BJ (cell line): ENCODE measurements at places on chromosomes 16 and 17.

DNA sequence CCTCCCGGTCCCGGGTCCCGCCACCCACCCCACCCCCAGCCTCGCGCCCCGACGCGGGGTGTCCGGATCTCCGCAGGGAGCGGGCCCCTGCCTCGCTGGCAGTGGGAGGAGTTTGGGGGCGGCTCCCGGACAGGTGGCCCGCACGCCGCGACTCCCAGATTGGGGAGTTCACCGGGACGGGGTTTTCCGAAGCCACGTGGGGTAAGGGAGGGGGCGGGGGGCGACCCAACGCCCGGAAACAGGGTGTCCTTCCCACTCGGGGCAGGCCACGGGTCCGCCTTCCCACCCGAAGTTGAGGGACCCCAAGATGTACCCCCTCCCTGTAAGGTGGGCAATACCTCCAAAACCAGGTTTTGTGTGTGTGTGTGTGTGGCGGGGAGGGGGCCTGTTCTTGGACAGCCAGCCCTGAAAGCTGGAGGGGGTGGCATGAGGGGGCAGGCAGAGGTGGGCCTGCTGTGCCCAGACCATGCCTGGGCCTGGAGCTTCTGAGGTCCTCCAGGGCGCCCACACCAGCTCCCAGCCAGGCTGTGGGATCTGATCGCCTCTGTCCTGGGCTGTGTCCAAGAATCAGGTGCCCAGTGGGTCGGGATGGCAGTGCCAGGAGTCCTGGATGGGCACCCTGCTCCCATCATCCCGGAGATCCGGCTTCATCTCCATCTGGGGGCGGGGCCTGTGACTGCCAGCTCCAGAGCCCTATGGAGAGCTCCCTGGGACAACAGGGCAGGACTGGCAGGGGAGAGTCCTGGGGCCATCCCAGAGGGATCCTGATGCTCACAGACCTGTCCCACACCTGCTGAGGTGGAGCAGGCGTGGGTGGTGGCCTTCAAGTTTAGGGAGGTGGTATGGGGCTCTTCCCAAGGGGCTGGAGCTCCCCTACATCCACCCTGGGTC, 767 bp downstream of the SYNGR2 start:
- no peak for DNase-seq

- no peak for DNase-seq
Observed at GRCh38 chr17:56886288-56886731, 27.5 kb downstream of the TRIM25 start.

DNA sequence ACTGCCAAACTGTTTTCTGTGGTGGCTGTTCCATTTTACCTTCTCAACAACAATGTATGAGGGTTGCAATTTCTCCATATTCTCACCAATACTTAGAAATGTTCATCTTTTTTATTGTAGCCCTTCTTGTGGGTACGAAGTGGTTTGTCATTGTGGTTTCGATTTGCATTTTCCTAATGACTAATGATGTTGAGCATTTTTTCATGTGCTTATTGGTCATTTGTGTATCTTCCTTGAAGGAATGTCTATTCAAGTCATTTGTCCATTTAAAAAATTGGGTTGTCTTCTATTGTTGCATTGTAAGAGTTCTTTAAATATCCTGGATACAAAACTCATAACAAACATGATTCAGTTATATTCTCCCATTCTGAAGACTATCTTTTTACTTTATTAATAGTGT, 47.5 kb upstream of the CCL2 start:
- DNase-seq, result no peak

DNA sequence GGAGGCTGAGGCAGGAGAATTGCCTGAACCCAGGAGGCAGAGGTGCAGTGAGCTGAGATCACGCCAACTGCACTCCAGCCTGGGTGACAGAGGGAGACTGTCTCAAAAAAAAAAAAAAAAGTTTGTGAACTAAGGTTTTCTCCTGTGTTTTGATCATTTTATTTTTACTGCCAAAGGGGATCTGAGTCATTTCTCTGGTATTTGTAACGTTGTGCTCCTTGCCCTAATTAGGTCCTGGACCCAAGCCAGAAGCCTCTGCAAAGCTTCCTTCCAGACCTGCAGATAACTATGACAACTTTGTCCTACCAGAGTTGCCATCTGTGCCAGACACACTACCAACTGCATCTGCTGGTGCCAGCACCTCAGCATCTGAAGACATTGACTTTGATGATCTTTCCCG, 32.1 kb downstream of the IST1 start:
- DNase-seq, result peak; percentile 80

DNA sequence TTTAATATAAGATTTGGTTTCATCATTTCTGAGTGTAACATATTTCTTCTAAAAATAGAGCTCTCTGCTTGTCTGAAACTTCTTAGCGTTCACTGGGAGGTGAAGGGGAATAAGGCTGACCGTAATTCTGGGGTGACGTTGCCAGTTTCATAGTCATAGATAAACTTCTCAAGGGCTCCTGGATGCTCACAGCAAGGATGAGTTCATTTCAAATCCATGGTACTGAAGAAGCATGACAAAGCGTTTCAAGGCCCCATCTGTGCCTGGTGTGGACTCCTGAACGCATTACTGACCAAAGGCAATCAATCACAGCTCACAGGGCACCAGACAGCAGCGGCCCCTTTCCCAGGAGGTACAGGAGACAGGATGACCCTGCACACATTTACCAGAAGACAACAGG, 12.0 kb upstream of the EVPL start:
- DNase-seq, result no peak

DNA sequence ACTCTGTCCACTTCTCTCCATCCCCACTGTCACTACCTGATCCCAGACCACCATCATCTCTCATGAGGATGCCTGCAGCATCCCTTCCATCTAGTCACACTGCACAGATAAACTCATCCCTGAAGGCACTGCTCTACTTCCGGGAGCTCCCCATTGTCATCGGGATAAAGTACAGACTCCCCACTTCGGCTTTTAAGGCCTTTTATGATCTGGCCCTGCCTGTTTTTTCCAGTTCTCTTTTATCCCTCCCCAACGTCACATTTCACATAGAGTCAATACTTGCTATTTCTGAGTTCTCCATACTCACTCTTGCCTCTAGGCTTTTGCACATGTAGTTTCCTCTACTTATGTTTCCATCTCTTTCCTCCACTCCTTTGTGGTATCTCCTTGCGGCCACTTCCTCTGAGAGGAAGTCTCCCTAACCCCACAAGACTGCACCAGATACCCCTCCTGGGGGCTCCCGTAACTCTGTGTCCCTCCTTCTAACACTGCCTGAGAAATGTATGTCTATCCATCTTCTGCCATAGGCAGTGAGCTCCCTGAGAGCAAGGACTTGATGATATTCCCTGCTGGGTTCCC, 66.9 kb downstream of the COPRS start:
- no peak for DNase-seq

DNA sequence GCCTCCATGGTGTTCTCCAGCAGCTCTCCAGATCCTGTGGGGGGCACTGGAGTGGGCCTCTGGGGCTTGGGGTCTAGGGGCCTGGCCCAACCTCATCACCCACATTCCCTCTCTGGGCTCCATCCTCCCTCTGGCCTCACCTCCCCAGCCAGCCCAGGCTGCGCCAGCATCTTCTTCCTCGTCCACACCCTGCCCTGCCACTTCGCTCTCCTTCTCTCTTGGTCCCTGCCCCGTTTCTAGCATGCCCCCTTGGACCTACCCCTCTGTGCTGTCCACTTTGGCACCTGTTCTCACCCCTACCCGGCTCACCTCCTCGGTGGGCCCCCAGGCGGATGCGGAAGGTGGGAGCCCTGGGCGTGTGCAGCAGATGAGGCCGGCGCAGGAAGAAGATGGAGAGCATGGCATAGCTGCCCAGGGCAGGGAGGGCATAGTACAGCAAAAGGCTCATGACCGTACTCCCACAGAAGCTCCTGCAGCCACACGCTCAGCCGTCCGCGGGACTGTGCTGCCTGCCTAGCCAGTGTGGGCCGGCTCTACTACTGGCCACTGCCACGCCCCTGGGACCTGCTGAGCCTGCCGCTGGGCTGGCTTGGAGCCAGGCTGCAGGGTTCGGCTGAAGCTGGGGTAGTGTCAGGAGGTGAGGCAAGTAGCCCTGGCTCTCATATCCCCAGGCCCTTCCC, at the start of gene GDPD3:
Gene GDPD3, minus strand, starts transcription at position 507 of the 680 bp plus-strand sequence. Its CDS starts 59 bp downstream, at position 448.
- no peak for DNase-seq

DNA sequence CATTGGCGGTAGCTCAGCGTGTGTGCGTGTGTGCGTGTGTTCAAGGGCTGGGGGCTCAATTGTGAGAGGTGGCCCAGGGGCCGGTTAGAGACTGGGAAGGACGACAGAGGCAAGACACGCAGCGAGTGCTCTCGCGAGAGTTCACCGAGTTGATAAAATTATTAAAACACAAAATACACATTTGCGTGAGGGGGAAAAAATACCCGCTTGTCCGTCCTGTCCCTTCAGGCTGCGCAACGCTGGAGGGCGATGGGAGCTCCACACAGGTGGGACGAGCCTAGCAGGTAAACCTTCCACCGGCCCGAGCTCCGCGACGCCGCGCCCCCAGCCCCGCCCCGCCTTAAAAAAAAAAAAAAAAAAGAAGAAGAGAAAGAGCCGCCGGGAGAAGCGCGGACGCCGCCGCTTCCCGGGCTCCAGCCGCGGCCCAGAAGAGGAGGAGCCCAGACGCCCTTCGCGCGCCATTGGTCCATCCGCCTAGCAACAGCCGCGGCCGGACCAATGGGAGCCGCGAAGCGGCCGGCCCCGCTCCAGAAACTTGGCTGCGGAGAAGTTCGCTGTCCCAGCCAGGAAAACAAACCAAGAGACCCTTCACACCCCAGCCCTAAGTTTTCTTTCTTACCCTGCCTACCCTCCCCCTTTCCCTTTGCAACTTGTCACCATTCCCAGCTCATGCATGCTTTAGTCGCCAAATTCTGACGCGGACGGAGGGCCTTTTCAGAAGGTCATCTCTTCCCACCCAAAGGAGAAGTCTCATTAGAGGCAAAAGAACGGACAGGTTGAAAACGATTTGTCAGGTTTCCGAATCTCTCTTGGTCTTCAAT, 169.9 kb upstream of the MAF start:
- no peak for DNase-seq

DNA sequence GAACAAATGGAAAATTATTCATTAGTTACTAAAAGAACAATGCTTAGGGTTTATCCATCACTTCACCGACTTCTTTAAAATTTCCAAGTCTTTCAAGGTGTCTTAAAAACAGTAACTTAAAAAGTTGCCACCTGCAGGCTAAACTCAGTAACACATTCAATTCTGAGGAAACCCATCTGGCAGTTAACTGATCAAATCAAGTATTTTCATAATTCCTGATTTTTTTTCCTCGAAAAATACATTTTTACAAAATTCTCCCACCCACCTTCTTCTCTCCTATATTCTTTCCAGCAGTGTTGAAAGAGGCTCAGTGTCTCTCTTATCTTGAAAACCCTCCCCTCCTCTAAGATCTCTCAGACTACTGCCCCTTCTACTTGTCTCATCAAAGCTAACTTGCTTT, 29.9 kb downstream of the PARN start:
- no peak for DNase-seq

DNA sequence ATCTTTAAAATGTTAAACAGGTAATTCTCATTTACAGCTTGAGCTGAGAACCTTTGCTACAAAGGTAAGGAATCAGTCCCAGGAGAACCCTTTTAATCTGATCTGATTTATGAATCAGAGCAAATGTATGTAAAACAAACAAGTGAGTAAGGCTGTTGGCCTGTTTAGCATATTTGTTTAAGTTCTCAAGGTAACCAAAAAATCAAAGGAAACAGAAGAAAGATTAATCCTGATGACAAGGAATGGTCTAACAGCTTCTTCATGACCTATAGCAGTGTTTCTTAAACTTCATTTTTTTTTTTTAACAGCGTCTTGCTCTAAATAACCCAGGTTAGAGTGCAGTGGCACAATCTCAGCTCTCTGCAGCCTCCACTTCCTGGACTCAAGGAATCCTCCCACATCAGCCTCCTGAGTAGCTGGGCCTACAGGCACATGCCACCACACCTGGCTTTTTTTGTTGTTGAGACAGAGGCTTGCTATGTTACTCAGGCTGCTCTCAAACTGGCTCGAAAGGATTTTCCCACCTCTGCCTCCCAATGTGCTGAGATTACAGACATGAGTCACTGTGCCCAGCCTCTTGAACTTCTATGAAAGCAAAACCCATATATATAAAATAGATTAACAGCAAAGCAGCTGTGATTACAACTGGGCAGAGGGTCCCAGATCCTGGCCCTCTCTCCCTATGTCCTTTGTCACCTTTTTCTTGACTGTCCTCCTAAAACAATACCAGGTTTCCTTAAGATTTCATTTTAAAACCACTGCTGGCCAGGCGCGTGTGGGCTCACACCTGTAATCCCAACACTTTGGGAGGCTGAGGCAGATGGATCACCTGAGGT, 5.1 kb upstream of the JPT1 start:
- no peak for DNase-seq

DNA sequence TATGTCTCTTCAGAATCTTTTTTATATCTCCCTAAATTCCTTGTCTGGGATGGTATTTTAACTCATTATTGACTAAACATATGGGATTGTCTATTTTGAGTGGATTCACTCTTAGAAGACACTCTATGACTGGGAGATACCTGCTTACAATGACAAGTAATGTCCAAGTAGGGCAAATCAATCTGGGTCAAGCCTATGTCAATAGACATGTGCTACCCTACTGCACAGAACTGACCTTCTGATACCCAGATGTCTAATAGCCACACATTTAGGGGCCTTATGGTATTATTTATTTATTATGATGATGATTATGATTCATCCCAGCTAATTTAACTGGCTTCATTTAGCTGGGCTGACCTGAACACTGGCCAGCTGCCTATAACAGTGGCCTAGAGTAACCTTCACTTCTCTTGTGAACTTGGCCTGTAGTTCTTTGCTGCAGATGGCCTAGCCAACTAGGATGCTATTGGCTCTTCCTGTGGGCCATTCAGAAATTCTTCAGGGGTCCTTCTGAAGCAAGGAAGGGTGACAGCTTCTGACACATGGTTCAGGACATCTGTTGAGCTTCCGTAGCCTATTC, 138.0 kb downstream of the ANKFN1 start:
- DNase-seq, result no peak

DNA sequence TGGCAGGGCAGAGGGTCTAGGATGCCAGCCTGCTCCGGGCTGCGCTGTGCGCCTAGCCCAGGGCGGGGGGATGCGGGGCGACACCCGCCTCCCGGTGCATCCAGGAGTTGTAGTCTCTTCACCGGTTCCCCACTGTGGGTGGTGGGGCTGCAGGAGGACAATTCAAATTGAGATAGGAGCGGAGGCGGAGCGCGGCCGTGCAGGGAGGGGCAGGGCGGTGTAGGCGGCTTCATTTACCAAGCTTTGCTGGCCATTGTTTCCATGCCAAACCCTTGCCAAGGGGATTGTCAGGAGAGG, 2047.4 kb downstream of the TP53TG3F start:
- DNase-seq, result no peak

GRCh38 chr16:87621976-87622713, 19.8 kb downstream of the JPH3 start:
- DNase-seq, result no peak

- DNase-seq, result no peak
Observed at GRCh38 chr16:81861915-81862314, 82.8 kb downstream of the PLCG2 start.

- peak; percentile 19 for DNase-seq
Observed at GRCh38 chr16:83110269-83110668, 483.5 kb downstream of the CDH13 start.

- DNase-seq, result no peak
Observed at GRCh38 chr16:69618307-69618706, 52.5 kb downstream of the NFAT5 start.
